ENCODE measurements at places on chromosomes 4 and X.
A peak's percentile ranks its signal among the peaks of the same experiment; 100 is the strongest.

GRCh38 chr4:92333016-92333415 is 29.2 kb downstream of the GRID2 start:
- DNase-seq: no peak

DNA sequence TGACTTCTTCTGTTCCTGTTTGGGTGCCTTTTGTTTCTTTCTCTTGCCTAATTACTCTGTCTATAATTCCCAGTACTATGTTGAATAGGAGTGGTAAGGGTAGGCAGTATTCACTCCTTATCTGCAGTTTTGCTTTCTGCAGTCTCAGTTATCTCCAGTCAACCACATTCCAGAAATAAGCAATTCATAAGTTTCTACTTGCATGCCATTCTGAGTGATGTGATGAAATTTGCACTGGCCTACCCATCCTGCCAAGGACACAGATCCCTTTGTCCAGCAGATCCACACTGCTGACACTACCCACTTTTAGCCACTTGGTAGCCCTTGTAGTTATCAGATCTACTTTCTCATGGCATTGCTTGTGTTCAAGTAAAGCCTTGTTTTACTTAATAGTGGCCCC is 971.6 kb upstream of the INTU start:
- DNase-seq: no peak

DNA sequence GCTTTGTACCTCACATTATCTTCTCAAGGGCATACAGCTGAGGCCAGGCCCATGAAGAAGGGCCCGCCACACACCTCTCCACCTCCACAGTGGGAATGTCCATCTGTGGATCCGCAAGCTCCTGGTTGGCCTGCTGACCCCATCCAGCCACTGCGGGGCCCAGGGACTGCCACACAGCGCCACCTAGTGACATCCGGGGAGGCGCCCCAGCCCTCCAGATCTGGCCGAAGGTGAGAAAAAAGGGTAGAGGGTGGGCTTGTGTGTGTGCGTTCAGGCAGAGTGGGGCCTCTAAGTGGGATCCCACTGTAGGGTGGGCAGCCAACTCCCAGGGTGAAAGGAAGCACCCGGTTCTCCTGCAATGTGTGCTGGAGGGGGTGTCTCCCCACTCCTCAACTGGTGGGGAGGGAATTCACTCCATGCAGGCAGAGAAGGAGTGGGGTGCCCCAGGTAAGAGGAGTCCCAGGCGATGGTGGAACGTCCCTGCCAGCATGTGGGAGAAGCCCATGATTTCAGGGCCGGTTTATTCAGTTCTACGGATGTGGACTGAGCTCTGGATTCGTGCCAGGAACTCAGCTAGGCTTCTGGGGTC is 117.3 kb downstream of the ENPP6 start:
- peak; percentile 59 for DNase-seq

DNA sequence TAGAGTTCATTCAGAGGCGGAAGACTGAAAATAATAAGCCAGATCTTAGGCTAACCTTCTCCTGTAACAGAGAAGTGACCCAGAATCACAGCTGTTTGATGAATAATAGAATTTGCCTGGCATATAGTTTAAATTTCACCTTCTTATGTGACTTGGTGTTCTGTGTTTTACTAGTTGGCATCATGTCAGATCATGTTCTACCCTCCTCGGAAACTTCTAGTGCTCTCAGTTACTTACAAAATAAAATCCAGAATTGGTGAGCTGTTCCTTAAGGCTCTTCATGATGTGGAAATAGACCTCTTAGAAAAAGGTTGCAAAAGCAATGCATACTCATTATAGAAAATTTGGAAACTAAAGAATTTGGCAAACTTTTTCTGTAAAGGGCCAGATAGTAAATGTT is 31.1 kb downstream of the TMEM164 start:
- no peak for DNase-seq

DNA sequence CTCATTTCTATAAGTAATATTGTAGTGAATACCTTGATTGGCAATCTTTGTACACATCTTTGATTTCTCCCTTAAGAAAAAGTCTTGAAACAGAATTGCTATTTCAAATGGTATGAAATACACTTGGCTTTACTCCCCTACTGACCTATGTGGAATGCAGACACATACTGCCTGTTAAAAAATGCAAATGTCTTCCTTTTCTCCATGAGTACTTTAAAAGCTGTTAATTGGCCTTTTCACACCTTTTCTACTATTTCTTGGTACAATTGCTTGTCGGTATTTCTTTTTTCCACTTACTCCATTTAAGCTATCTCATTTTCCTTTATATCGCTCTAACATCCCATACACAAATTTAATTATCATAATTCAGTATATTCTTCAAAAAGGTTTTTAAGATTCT is 87.2 kb downstream of the FRYL start:
- no peak for DNase-seq

GRCh38 chr4:28879900-28880299 is 1840.3 kb upstream of the PCDH7 start:
- DNase-seq: no peak

GRCh38 chrX:118577041-118577440 is 81.4 kb downstream of the DOCK11 start:
- DNase-seq: no peak

DNA sequence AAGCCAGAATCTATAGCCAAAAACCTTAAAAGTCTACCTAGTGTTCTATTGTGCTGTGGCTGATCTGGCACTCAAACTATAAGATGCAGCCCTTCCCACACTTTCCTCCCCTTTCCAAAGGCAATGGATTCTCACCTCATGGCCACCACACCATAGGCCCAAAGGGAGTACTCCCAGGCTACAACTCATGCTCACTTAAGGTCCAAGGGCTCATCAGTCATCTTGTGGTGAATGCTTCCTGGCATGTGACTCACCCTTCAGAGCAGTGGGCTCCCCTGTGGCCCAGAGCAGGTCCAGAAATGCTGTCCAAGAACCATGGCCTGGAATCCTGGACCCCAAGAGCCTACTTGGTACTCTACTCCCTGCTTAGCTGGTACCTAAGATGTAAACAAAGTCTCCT is 181.0 kb downstream of the CHRDL1 start:
- DNase-seq: no peak
